ENCODE measurements at places on chromosomes 13 and 19.

GRCh38 chr13:113732961-113733950 lies 25.8 kb upstream of the TMEM255B start:
- DNase-seq = no peak

DNA sequence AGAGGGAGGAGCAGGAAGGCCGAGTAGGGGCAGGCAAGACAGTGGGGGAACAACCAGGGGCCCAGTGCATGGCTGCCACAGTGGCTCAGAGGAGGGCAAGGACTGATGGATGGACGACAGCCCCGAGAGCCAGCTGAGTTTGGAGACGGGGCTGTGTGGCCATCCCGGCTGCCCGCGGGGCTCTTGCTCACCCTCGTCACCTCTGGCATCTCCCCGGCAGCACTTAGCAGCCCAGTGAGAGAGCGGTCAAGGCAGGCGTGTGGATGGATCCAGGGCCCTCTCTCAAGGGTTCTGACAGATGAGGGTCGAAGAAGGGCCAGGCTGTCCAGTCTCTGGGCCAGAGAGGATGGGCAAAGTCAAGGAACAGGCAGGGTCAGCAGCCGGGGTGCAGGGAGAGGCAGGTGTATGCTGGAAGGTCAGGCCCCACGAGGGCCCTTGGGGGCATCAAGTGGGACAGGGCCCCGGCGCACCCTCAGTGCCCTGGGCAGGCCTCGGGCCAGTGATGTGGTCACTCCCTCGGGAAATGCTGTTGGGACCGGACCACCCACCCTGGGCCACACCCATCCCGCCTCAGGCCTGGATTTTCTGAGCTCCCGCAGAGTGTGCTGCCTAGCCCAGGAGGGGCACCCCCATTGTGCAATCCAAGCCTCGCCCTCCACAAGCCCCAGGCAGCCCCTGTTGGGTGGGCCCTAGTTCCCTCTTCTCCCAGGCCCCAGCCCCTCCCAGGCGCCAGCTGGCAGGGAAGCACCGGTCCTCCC lies 56.4 kb upstream of the TPM4 start:
- DNase-seq = no peak

GRCh38 chr13:75486146-75487062 lies 4.4 kb upstream of the TBC1D4 start:
- peak; percentile 54 for DNase-seq

DNA sequence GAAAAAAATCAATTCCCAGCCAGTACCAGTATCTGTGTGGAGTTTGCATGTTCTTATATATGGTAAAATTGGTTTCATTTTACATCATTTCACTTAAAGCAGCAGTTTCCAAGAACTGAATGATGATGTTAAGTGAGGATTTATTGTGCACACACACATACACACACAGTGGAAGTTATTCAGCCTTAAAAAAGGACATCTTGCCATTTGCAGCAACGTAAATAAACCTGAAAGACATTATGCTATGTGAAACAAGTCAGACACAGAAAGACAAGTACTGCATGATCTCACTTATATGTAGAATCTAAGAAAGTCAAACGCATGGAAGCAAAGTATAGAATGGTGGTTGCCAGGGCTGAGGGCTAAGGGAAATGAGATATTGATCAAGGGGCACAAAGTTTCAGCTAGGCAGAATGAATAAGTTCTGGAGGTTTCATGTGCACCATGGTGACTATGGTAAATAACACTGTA lies 5.3 kb downstream of the SIGLECL1 start:
- no peak for DNase-seq

GRCh38 chr13:110280231-110280813 lies 26.6 kb downstream of the COL4A1 start:
- DNase-seq = no peak

GRCh38 chr19:51251468-51251820 lies 564 bp downstream of the SIGLECL1 start:
- DNase-seq = no peak

DNA sequence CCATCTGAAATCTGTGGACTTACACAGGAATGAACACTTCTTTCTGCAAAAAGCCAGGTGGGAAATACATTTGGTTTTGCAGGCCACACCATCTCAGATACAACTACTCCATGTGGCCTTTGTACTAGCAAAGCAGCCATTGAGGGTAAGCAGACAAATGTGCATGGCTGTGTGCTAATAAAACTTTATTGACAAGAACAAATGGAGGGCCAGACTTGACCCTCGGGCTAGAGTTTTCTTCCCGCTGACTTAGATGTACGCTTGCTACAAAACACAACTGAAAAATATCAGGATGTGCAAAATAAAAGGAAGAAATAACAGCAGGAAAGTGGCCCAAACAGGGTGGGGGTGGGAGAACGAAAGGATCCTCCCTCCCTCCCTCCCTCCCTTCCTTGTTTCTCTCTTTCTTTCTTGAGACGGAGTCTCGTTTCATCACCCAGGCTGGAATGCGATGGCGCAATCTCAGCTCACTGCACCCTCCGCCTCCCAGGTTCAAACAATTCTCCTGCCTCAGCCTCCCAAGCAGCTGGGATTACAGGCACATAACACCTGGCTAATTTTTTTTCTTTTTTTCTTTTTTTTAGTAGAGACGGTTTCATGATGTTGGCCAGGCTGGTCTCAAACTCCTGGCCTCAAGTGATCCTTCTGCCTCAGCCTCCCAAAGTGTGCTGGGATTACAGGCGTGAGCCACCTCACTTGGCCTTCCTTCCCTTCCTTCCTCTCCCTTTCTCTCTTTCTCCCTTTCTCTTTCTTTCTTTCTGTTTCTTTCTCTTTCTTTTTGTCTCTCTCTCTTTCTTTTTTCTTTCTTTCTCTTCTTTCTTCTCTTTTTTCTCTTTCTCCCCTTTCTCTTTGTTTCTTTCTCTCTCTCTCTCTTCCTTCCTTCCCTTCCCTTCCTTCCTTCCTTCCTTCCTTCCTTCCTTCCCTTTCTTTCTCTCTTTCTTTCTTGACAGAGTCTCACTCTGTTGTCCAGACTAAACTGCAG lies 29.3 kb downstream of the CCL25 start:
- peak; percentile 69 for DNase-seq

All from MV-4-11 (cell line).